Upper lobe of left lung (tissue), 6 donors: ENCODE measurements at places on chromosomes 4 and X.

GRCh38 chr4:1910643-1911042 lies 39.5 kb downstream of the NSD2 start:
- no peak for DNase-seq

DNA sequence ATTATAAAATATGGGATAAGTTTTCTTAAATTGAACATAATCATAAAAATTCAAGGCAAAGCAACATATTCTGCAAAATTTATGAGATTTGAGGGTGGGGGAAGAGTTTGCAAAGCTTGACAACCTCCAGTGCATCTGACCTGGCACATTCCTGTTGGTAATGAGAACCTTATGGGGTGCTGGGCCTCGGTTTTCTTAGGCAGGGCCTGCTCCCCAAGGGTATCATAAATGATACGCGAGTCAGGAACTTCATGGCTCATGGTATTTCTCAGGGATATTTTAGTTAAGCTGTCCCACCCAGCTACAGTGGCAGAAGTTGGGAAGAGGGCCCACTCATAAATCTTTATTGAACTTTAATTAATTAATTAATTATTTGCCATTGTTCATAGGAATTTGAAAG lies 13.2 kb downstream of the AFF2 start:
- no peak for DNase-seq

- DNase-seq: no peak
Observed at GRCh38 chrX:57137501-57137900, 304 bp upstream of the SPIN2A start.

DNA sequence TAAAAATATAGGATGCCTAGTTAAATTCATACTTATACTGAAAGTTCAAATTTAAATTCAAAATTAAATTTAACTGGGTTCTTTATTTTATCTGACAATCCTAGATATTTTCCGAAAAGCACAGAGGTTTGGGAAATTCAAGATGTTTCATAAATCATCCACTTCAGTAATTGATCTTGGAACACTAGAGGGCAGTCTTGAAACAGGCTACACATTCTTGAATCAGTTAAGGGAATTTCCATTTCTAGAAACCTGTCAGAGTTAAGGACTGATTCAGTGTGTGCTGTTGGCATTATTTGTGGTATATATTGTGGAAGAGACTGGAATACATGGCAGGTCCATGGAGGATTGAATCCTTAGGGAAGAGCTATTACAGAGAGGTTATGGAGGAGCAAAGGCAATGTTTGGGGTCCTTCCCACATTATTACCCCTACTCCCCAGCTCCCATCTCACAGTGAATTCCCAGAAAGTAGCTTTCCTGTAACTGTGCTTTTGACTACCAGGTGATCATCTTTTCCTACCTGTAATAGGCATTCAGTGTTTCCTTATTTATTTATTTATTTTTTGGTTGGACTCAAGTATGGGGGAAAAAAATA lies 92.9 kb downstream of the EGF start:
- no peak for DNase-seq
